ENCODE measurements at places on chromosomes 16 and 17.

GRCh38 chr16:54812229-54812628, 118.4 kb upstream of the IRX5 start:
- no peak for DNase-seq

GRCh38 chr16:10741844-10742243, 1.8 kb upstream of the NUBP1 start:
- DNase-seq: no peak

GRCh38 chr16:84449156-84450140, 55.0 kb downstream of the MEAK7 start:
- DNase-seq: no peak

DNA sequence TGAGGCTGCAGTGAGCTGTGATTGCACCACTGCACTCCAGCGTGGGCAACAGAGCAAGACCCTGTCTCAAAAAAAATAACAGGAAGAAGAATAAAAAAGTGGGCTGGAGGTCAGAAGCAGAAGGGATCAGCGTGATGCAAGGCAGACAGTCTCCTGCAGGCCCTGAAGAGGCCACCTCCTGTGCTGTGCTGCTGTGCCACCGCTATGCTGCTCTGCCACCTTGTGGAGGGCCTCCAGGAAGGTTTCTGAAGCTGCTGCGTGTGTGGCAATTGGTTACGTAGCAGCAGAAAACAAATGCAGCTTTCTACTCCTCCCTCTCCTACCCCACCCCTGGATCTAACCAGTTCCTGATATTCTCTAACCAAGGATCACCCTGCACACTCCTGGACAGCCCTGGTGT, 815.5 kb downstream of the KCNJ18 start:
- DNase-seq: no peak

DNA sequence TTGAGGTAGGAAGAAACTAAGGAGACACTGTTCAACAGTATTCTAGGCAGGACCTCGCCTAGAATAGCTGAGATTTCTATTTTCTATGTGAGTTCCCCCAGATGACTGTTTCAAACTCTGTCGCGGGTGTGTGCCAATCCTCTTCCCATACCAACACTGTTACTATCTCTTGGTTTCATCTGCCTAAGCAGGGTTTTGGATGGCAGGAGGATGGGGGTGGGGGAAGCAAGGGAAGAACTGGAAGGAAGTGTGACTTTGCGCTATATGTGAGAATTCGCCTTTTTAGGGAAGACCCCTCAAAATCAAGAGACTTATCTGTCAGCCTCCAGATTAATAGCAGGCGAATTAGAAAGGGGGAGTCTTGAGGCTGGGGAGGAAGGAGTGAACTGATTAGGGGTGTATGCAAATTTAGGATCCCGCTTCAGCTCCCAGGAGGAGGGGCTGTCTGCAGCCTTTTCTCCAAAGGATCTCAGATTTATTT, 521 bp upstream of the G6PC3 start:
- no peak for DNase-seq

DNA sequence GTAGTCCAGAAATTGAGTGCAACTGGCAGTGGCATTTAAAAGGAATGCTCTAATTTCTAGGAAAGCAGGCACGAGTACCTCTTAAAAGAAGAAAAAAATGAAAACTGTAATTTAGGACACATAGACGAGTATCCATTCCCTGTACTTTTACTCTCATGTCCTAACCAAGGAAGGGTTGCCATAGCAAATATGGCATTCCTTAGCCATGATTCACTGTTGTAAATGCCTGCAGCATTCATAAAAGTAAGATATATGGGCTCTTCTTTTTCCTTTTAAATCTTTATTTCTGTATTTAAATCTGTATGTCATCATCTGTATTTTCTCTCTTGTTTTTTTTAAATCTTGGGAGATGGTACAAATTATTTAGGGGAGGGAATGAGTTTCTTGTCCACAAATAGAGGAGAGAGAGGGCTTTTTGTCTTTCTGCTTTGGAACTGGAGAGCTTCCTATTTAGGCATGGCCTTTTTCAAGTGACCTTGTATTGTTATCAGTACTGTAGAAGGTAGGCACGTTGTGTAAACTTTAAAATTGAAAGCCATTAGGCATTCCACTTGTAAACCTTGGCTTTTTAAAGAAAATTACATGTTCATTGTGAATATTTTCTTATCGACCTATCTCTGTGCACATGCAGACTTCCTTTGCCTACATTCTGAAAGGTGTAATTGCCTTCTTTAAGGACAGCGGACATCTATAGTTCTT, 50.0 kb downstream of the TENT4B start:
- DNase-seq: peak; percentile 86

GRCh38 chr16:84677017-84677803, 22.6 kb upstream of the USP10 start:
- DNase-seq: no peak

DNA sequence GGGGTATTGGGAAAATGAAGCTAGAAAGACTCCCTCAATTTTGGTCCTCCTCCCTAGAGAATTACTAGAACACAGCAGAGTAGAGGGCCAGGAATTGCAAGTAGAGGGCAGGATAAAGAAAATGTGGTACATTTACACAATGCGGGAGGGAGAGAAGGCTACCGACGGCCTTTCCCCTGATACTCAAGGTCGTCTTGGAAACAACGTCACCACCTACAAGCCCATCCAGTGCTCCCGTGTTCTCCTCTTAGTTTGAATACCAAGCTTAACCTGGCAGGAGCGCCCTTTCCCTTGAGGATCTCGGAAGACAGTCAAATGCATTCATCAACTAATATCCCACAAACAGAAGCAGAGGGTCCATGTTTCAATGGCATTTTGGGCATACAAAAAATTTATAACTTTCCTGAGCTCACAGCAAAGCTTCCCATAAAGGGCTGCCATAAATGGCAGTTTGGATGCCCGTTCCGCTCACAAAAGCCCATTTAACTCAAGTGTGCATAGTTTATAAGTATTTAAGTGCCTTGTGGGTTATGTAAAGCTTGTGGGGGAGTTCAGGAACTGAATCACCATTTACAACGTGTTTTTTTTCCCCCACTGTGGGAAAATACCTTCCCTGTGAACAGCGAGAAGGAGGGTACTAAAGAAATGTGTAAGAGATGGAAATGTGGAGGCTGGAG, 414.6 kb downstream of the SLC39A11 start:
- DNase-seq: peak; percentile 95

DNA sequence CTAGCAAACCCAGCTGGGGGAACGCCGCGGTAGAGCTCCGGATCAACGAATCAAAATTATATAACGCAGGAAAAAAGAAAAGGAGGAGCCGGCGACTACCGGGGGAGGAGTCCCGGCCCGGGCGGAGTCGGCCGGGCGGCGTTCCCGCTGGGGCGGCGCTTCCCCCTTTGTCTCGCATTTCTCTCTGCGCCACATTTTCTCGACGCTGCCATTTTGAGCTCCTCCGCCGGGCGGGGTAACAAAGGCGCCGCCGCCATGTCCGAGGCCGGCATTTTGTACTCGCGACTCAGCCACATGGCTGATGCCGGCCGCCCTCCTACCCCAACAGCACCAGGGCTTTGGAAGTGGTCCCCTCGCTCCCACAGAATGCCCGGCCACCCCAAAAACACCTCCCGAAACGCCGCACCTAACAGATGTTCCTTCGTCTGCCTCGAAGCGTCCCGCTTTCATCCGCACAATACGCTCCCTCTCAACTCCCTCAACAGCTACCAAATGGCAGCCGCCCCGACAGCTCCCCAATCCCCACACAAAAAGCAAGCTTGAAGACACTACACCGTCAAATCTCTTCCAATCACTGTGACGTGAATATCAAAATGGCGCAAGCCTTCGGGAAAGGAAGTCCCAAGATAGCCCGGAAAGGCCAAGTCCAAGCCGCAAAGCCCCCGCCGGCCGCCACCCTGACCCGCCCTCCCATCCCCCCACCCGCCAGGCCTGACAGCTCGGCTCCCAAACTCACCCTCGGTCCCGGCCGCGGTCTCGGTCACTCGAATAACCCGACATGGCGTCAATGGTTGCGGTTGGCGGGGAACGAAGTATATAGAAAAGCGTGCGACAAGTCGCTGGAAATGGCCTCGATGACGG, 519 bp downstream of the DDX5 start:
- DNase-seq: no peak

DNA sequence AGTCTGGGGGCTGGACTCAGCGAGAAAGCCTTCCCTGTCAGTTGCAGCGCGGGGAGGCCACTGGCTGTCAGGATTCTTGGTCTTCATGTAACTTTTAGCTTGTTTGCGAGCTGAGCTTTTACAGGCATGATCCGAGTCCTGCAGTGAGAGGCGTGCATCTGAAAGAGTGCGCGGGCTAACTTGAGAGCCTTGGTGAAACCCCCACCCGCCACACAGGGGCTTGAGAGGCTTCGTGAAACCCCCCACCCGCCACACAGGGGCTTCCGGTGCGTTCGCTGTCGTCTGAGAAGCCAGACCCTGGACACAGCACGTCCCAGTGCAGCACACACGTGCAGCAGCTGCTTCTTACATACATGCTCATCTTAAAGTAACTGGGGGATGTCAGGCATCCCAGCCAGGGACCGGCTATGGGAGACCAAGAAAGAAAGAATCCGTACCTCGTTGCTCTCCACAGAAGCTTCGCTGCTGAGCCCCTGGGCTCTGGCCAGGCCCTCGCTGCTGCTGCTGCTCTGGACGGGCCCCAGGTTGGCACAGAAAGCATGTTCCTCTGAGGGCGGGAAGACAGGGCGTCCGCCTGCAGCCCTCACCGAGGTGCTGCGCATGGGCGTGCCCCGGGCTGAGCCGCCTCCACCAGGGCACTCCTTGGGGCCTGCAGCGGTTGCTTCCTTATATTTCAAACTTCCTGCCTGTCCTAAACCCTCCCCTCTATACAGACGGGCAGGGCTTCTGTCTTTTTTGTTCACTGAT, 7.8 kb downstream of the NUDT16L1 start:
- DNase-seq: no peak

GRCh38 chr16:47787696-47788095, 326.6 kb downstream of the PHKB start:
- DNase-seq: no peak

- DNase-seq: no peak
These were observed 1.4 kb downstream of the GAN start for GRCh38 chr16:81316176-81316496.

GRCh38 chr17:65511316-65511715, 50.1 kb downstream of the AXIN2 start:
- DNase-seq: no peak

GRCh38 chr17:49217651-49218413, 7.3 kb downstream of the ABI3 start:
- no peak for DNase-seq

DNA sequence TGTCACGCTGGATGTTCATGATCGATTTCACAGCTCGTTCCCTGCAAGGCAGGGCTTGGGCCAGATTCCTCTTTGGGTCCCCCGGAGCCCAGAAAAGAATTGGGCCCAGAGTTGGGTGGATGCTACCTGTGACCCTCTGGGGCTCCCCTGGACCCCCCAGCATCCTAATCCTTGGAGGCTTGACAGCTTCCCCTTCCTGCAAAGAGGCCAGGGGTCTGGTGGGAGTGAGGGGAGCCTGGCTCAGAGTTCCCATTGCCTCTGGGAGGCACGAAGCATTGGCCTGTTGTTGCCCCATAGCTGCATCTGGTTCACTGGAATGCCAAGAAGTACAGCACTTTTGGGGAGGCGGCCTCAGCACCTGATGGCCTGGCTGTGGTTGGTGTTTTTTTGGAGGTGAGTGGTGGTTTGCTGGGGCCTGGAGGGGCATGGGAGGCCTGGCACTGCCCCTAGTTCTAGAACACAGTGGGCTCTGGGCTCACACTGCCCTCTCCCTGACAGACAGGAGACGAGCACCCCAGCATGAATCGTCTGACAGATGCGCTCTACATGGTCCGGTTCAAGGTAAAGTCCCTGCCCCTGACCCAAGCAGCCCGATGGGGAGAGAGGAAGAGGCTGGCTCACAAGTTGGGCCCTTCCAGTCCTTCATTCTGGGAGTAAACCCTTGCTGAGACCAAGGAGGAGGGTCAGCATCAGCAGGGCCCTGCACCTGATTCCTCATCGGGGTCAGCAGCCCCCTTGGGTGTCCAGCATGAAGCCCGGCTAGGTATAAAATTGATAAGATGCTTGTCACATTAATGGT, 7.2 kb downstream of the CA7 start:
- no peak for DNase-seq

DNA sequence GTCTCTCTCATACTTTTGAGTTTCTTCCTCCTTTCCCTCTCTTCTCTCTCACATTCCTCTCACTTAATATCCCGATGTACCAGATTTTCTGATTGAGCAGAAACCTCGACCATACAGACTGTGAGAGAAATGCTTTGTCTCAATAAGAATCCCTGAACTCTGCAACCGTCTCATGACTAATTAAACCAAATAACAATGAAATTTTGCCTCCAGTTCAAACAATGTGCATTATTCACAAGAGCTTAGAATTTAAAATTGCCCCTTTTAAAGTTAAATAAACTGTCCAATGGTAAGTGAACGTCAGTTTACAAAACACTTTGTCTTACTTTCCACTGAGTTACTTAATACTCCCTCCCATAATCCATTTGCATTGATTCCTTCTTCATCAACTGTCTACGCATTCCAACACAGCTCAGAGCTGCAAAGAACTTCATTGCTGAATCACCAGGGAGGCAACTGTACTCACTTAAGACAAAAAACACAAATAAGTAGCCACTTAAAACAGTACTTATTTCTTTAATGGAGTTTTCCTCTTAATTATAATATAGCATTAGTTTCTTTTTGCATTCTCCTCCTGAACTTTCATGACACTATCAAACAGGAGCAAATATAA, 4.9 kb downstream of the CDH11 start:
- DNase-seq: no peak

GRCh38 chr17:6135996-6136395, 65.8 kb downstream of the WSCD1 start:
- no peak for DNase-seq

- no peak for DNase-seq
These were observed 12.6 kb upstream of the ASGR1 start for GRCh38 chr17:7191571-7192270.

- no peak for DNase-seq
These were observed 36.9 kb downstream of the ARHGAP27 start for GRCh38 chr17:45395569-45396415.

Data from AG04449 (cell line).